NCI-H510A treated with DMSO at 0.1 percent for 48 hours (cell line): ENCODE measurements at places on chromosomes 7 and 10.

DNA sequence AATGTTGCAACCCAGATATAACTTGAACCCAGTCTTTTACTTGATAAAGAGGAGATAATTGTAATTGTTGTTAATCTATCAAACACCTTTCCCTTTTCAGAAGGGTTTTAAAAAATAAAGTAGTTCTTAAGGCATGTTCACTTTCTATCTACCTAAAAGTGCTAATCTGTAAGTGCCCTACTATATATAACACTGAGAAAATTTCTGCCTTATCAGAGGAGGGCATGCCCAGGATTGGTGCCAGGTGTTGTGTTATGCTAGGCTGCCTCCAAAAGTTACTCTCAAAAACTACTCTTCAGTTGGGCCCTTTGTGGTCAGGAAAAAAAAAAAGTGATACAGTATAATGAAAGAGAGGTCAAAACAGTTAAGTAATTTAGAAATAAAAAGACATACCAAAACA lies 36.3 kb downstream of the SMNDC1 start:
- DNase-seq, result no peak

DNA sequence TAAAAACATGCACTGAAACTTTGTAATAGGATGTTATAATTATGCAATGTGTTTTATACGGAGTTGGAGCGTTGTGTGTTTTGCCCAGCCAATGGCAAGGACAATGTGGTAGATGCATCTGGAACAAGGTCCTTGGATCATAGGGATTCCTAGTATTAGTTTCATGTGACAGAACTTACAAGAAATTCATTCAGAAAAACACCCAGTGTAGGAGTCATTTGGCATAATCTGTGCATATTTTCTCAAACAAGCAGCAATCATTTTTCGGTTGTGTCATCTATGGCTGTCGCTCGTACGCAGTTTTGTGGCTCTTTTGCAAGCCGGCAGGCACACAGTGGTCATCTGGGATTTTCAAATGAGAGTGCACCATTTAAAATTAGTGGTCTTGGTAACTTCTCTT lies 19.8 kb downstream of the CREB5 start:
- DNase-seq, result no peak

GRCh38 chr10:124078714-124079113 lies 14.7 kb downstream of the CHST15 start:
- DNase-seq, result no peak

- DNase-seq, result no peak
These were observed 31.2 kb downstream of the GSTO2 start for GRCh38 chr10:104300002-104300735.

DNA sequence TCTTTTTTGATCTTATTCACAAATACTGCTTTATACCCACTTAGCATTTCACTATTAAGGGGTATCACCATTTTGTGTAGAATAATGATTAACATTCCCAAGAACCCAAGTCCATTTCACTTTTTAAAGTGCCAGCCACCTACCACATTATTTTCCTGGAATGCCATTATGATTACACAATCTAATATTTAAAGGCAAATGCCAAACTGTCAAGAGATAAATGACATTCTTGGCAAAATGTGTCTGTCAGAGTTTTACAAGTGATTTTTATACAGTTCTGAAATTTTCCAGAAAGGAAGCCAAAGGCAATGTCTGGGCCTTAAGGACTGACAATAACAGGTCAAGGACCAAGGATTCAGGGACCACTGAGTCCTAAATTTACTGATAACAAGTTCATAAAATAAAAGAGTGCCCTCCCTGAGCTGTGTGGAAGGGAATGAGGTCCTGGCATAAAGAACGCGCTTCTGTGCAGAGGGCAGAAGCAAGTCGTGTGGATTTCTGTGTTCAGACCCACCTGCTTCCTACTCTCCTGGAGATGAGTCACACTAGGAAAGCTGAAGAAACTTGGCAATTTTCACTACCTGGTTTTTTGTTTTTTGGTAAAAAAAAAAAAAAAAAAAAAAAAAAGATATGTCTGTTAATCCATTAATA lies 66.5 kb downstream of the UBE2H start:
- DNase-seq, result no peak

- DNase-seq, result no peak
These were observed 58.2 kb downstream of the VWA2 start for GRCh38 chr10:114297136-114297705.

DNA sequence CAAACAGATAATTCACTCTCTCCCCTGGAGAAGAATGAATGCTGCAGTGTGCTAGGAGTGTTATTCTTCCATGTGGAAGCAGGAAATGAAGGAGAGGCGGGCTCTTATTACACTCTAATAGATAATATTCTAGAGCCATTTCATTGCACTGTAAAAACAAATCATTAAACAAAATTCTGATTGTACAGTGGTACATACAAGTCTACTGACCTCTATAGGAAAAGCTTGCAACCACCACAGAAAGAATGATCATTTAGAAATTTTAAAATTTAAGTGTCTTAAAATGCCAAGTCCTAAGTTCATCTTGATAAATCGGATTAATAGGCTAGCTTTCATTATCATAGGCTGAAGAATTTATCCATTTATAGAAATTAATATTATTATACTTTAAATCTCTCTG lies 960.3 kb upstream of the LRRN3 start:
- DNase-seq, result no peak

DNA sequence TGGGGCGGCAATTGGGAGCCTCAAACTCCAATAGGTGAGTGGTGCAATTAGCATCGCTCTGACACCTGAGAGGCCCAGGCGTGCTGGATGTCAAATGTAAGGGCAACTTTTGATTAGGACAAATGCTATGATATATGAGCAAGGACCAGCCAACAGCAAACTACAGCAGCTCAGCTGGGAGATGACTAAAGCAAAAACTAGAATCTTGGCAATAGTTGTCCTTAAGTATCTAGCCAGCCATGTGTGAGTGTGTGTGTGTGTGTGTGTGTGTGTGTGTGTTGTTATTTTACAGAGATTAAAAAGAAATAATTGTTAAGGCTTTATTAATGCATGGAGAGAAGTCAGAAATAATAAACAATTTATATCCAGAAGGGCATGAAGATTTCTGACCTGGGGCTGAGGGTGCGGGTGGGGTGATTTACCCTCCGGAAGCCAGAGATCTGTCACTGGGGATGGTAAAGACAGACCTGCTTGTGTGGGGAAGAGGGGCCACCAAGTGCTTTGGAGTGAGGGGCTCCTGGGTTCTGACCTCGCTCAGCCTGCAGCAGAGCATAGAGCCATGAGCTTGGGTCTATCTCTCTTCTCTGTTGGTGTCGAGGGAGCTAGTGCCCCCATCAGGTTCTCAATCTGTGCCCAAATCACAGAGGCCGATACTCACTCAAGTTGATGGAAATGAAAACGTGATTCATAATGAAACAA lies 77.3 kb downstream of the EMX2 start:
- no peak for DNase-seq

- no peak for DNase-seq
These were observed 32.0 kb downstream of the TBATA start for GRCh38 chr10:70753026-70753663.

- DNase-seq, result peak; percentile 83
These were observed 270.5 kb upstream of the PLPP4 start for GRCh38 chr10:120186506-120186905.

DNA sequence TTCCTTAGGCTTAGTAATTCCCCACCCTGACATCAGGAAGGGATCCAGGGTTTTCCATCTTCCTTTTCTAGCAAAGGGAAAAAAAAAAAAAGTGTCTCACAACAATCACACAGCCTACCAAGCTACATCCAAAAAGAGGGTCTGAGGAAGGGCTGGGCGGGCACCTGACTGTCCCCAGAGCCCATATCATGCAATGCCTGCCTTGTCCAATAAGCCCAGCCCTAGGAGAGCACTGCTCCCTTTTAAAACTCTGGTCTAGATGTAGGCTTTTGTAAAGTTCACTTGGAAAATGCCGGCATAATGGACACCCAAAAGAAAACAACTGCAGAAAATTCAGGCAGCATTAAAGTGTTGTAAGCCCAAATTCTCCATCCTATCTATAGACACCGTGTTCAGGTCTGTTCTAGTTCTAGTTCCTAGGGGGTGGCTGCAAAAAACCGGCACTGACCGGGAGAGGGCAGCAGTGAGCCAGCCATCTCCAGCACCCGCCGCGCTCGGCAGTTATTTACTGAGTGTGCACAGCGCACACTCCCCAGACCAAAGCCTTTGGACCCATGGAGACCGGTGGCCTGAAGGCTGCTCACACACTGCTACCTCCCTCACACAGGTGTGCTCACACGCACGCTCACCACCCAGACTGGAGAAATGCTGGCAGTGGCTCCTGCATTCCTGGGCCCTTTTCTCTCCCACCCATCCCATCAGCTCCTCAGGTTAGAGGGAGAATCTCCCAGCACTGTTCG lies 48.7 kb downstream of the PODXL start:
- peak; percentile 57 for DNase-seq

GRCh38 chr7:11648980-11649379 lies 183.0 kb downstream of the THSD7A start:
- no peak for DNase-seq

DNA sequence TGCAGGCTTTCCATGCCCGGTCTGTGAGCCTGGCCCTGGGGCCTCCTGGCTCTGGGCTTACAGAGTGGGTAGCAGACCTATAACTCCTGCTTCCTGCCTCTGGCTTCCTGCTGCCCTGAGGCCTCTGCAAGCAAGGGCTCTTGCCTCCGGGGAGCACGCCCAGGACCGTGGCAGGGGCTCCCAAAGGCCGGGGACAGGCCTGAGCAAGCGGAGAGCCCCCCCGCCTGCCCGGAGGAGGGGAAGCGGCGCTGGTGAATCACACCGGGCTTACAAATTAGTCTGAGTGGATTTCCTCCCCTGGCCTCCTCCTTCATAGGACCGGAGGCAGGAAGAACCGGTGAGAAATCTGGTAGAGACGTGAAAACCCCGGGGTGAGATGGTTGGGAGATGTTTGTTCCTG lies 1.5 kb upstream of the MYL10 start:
- no peak for DNase-seq

DNA sequence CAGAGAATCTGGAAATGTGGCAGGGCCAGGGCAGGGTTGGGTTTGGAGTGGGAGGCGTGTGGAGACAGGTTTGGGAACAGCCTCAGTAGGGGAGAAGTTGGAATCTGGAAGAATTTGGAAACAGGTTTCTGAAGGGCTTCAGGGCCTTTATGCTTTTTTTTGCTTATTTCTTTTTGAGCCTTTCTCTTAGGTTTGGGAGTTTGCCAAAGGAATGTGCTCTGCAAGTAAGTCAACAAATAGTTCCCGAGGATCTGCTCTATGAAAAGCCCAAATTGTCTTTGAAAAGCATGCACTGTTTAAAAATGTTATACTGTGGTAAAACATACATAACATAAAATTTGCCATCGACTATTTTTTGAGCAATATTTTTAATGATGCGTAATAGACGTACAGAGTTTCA lies 86.7 kb upstream of the ADRB1 start:
- DNase-seq, result no peak

- peak; percentile 87 for DNase-seq
These were observed at the start of gene VPS41 for GRCh38 chr7:38908759-38909335. Gene VPS41 (minus strand): TSS chr7:38909191. CDS start chr7:38909174, 17 bp downstream.

- DNase-seq, result no peak
These were observed 86.0 kb upstream of the ZNF800 start for GRCh38 chr7:127478461-127478860.

DNA sequence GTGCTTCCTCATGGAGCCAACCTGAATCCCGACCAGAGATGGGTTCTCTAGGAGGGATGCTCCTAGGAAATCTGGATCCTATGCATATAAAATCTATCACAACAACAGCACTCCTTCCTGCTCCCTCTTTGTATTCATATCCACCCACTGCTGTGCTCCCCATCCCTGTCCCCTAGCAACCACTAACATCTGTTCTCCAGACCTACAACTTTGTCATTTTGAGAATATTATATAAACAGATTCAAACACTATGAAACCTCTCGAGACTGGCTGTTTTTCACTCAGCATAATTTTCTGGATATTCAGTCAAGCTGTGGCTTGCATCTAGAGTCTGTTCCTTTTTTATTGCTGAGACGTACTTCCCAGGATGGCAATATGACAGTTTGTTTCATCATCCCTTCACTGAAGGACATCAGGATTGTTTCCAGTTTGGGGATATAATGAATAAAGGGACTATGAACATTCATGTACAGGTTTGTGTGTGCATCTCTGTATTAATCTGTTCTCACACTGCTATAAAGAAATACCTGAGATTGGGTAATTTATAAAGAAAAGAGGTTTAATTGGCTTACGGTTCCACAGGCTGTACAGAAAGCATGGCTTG lies 36.0 kb upstream of the PRR15 start:
- no peak for DNase-seq

DNA sequence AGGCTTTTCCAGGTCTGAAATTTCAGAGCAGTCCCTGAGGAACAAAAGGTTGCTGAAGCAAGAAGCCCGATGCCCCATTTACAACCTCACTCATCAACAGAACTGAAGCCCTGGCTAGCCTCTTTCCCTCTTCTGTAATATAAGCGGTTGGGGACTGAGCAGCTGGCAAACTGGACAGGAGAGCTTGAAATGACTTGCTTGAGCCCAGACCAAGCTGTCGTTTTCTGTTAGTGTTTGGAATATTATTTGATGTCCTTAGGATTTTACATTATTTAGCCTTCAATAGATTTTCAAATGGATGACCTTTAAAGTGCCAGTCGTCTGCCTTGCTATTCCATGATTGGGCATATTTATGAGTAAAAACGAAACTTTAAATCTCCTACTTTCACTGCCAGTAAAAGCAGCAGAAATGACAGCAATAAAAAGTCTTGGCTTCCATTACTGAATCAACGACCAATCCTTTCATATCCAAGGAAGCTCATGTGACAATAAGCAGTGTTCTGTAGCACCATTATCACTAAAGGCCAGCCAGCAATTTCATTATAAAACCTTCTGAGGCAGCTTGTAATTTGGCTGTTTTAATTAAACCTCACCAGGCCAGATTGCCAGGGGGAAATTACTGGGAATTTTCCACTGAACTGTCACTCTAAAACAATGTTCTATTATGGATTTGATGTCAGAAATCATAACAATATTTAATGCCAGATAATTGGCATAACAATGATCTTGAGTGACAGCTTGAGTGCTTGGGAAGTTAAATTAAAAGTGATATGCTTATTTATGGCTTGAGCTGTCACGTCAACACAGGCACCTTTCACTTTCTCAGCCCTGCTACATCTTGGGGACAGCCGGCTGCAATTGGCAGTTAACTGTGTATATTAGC lies 85.9 kb downstream of the LSMEM1 start:
- no peak for DNase-seq

- no peak for DNase-seq
These were observed 192.1 kb upstream of the MKI67 start for GRCh38 chr10:128318366-128318765.

DNA sequence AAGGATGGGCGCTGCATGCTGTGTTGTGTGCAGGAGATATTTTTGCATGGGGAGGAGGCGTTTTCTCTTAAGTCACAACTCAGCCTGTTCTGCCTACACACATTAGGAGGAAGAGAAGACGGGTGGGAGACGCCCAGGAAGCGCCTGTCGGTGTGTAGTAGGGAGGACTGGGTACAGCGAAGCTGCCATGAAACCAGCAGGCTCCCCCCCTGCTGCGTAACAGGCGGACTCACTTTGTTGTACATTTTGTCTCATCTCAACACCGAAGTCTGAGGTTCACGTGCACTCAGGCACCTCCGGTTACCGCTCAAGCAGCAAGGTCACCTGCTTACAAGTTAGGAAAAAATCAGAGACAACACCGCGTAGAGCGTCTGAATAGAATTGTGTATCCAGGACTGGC lies 56.3 kb downstream of the CRTAC1 start:
- no peak for DNase-seq

GRCh38 chr7:86937363-86937878 lies 122.0 kb downstream of the ELAPOR2 start:
- no peak for DNase-seq

- peak; percentile 76 for DNase-seq
These were observed 26.6 kb upstream of the DDC start for GRCh38 chr7:50591480-50592438.

GRCh38 chr7:157929671-157930070 lies 592.9 kb downstream of the DNAJB6 start:
- DNase-seq, result no peak

GRCh38 chr10:62658516-62658915 lies 146.0 kb upstream of the ADO start:
- no peak for DNase-seq
